ENCODE measurements at places on chromosomes 1 and 21. TPM values are rescaled to one million over a fixed set of nuclear protein-coding genes. Genes with fewer than 3 reads are reported as not detected.

Gene FMOD
- total RNA-seq = 8.3 TPM

- no peak for DNase-seq
- H3K27me3 ChIP-seq = peaks cover 38% of the 10 kb centered on the region
- H3K4me3 ChIP-seq = no peak overlapping the region
- H3K27ac ChIP-seq = no peak overlapping the region
- no peaks in the 10 kb centered on the region for H3K36me3 ChIP-seq
These were observed 66.9 kb downstream of the PRDM16 start for GRCh38 chr1:3135744-3136455.

Gene NMNAT2
- 8.2 TPM for total RNA-seq

Gene SLC16A1
- total RNA-seq = 79.3 TPM

DNA sequence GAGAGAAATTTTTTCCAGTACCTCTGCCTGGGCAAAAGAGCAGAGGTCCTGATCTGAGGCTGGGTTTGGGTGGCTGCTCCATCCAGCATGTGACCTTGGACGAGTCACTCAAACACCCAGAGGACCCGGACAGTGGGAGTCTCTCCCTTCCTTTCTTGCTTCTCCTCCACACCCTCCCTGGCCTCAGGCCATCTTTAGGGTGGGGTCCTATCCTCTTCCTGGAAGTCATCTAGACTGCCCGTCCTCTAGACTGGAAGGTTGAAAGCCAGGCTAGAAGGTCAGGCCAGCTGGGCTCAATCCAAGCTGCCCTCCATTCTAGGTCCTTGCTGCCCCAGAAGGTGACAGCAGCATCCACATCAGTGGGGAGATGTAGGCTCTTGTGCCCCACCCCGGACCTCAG, 599.5 kb downstream of the MATN1 start:
- no peak overlapping the region for H3K4me3 ChIP-seq
- H3K4me1 ChIP-seq = peaks cover 28% of the 10 kb centered on the region
- H3K36me3 ChIP-seq = no peaks in the 10 kb centered on the region
- no peak for DNase-seq
- no peak overlapping the region for H3K27ac ChIP-seq
- H3K27me3 ChIP-seq = peaks cover 15% of the 10 kb centered on the region

Gene FCGR3A
- not detected for total RNA-seq

- H3K36me3 ChIP-seq = peaks cover 7% of the 10 kb centered on the region
- no peak overlapping the region for H3K4me3 ChIP-seq
- H3K27me3 ChIP-seq = peaks cover 4% of the 10 kb centered on the region
- DNase-seq = no peak
- H3K4me1 ChIP-seq = peaks cover 9% of the 10 kb centered on the region
- no peak overlapping the region for H3K27ac ChIP-seq
These were observed 106.1 kb upstream of the ARHGEF16 start for GRCh38 chr1:3348196-3348865.

DNA sequence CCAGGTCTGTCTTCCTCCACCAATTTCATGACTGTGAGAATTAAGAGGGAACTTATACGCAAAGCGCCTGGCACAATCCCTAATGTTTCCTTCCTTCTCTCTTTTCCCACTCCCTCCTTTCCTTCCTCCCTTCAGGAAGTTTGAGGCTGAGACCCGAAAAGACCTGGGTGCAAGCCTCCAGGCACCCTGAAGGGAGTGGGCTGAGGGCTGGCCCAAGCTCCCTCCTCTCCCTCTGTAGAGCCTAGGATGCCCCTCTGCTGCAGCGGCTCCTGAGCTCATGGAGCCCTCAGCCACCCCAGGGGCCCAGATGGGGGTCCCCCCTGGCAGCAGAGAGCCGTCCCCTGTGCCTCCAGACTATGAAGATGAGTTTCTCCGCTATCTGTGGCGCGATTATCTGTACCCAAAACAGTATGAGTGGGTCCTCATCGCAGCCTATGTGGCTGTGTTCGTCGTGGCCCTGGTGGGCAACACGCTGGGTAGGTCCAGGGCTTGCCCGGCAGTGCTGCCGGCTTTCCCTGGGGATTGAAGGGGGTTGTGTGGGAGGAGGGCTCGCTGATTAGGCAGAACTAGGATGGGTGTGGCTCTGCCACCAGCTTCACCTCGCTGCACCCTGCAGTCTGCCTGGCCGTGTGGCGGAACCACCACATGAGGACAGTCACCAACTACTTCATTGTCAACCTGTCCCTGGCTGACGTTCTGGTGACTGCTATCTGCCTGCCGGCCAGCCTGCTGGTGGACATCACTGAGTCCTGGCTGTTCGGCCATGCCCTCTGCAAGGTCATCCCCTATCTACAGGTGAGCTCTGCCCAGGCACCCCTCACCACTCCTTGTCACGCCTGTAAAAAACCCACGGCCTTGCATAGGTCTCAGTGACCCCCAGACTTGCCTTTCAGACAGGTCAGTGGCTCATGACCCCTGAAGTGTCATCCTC, 1.7 kb downstream of the HCRTR1 start:
- H3K4me3 ChIP-seq = peak overlapping the region; percentile 57
- H3K27me3 ChIP-seq = peaks cover 40% of the 10 kb centered on the region
- H3K27ac ChIP-seq = no peak overlapping the region
- no peak for DNase-seq
- H3K4me1 ChIP-seq = peaks cover 10% of the 10 kb centered on the region
- no peaks in the 10 kb centered on the region for H3K36me3 ChIP-seq

Gene RGS8
- total RNA-seq = 0.33 TPM

All from type B pancreatic cell (in vitro differentiated cells).